Inflammatory macrophage (primary cell): ENCODE measurements at places on chromosomes 2 and 18.

DNA sequence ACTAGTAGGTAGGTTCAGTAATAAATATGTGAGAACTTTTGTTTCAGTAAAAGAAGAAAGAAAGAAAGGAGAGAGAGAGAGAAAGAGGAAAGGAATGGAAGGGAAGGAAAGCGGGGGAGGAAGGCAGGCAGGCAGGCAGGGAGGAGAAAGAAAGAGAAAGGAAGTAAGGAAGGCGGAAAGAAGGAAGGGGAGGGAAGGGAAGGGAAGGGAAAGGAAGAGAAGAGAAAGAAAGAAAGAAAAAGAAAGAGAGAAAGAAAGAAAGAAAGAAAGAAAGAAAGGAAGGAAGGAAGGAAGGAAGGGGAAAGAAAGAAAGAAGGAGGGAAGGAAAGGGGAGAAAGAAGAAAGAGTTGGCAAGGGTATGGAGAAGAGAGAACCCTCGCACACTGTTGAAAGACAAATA is 67.6 kb downstream of the CD226 start:
- DNase-seq = no peak

GRCh38 chr2:36858551-36859365 is 107.6 kb downstream of the STRN start:
- DNase-seq = no peak

GRCh38 chr2:26644188-26644835 is 3.1 kb upstream of the CIB4 start:
- no peak for DNase-seq

GRCh38 chr18:35024196-35024595 is 17.0 kb upstream of the MAPRE2 start:
- DNase-seq = no peak

- no peak for DNase-seq
Observed at GRCh38 chr2:201938781-201939180, 94.9 kb upstream of the FZD7 start.

DNA sequence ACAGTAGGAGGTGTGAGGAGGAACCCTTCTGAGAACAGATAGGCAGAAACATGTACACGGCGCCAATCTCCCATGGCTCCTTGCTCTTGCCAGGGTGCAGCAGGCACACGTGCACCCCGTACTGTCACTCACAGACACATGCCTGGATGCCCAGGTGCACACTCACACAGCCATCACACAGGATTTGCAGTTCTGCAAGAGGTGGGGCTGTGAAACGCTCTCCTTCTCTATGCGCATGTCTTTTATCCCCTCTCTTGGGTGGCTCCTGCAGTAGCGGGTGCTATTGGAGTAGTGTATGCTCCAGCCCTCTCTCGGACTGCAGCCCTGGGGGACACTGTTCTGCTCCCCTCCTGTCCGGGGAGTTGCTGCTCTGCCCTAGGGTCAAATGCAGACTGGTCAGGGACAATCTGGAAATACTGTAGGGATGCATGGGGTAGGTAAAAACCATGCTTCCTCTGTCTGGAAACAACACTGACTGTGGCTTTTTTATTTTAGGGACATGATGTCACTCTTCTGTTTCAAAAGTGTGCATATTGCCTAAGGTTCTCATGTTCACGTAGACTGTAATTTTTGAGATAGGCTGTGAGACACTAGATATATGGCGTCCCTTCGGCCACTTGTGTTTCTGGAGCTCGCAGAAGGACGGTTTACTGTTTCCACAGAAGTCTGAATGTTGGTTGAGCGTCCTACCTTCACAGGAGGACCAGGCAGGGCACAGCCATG is 118.5 kb downstream of the PRKCE start:
- peak; percentile 72 for DNase-seq
